ENCODE measurements at places on chromosomes 16 and 17. TPM values are rescaled to one million over a fixed set of nuclear protein-coding genes. Genes with fewer than 3 reads are reported as not detected.

Gene PSMC5
- total RNA-seq, result 110 TPM

Gene ARSG
- 9.3 TPM for total RNA-seq

Gene TM4SF5
- not detected for total RNA-seq

Gene STH
- not detected for total RNA-seq

Gene KCNH6
- not detected for total RNA-seq

Gene DOC2A
- total RNA-seq, result 2.3 TPM

Gene UMOD
- total RNA-seq, result not detected

Gene TSPAN10
- total RNA-seq, result 2.6 TPM

Gene CHST6
- not detected for total RNA-seq

Gene SCGB1C2
- not detected for total RNA-seq

Gene KRT33B
- total RNA-seq, result not detected

Gene CES3
- 0.29 TPM for total RNA-seq

Gene WSCD1
- 0.88 TPM for total RNA-seq

Gene TEX19
- not detected for total RNA-seq

Gene RNF157
- total RNA-seq, result 7.8 TPM

Gene LLGL2
- 52.4 TPM for total RNA-seq

Gene ABCA8
- 47.5 TPM for total RNA-seq

Gene CCDC154
- 1.2 TPM for total RNA-seq

Gene FAM20A
- total RNA-seq, result 28.8 TPM

Gene PDIA2
- not detected for total RNA-seq

Gene SLC6A2
- 0.15 TPM for total RNA-seq

Gene HBA1
- total RNA-seq, result 10.4 TPM

Gene GOSR1
- total RNA-seq, result 32.1 TPM

Gene TTYH2
- 5.9 TPM for total RNA-seq

Gene ZPBP2
- not detected for total RNA-seq

Gene TXNL4B
- total RNA-seq, result 16.4 TPM

Gene HSD17B2
- total RNA-seq, result not detected

Gene PPL
- total RNA-seq, result 97.5 TPM

Gene KRT33A
- total RNA-seq, result not detected

Gene JPT1
- total RNA-seq, result 9.9 TPM

Gene PHOSPHO1
- total RNA-seq, result not detected

Gene PERCC1
- total RNA-seq, result not detected

Gene KCNG4
- not detected for total RNA-seq

Gene CFAP97D1
- total RNA-seq, result not detected

Gene SPATA32
- total RNA-seq, result 0.44 TPM

Gene C16orf92
- not detected for total RNA-seq

Gene PRSS36
- total RNA-seq, result 0.98 TPM

Gene RSAD1
- 35.1 TPM for total RNA-seq

Gene CIBAR2
- total RNA-seq, result not detected

Gene INO80E
- 38.6 TPM for total RNA-seq

Gene ATPAF2
- 15.7 TPM for total RNA-seq

Gene SLC52A1
- 0.98 TPM for total RNA-seq

Gene DRC3
- 0.96 TPM for total RNA-seq

Gene PTX4
- total RNA-seq, result not detected

Gene KRTAP29-1
- total RNA-seq, result not detected
